ENCODE measurements at places on chromosomes 12 and 14.

DNA sequence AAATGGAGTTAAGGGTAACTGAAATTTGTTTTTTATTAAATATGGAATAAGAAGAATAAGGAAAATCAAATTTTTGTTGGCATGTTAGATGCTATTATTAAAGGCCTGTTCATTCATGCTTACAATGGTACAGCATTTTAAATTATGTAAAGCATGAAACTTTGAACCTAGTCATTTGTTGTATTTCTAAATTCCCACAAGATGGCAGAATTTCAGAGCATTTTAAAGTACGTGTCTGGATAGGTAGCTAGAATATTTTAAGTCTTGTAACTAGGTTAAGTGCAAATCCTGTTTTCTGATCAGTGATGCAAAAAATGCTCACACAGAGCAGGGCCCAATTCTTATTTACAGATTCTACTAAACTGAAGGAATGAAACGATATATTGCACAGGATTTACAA lies 585.6 kb upstream of the MIS18BP1 start:
- no peak for DNase-seq

- no peak for DNase-seq
Measured at GRCh38 chr12:122031342-122032216, 9.9 kb downstream of the BCL7A start.

GRCh38 chr14:76595266-76595665 lies 166.0 kb upstream of the VASH1 start:
- DNase-seq: no peak

DNA sequence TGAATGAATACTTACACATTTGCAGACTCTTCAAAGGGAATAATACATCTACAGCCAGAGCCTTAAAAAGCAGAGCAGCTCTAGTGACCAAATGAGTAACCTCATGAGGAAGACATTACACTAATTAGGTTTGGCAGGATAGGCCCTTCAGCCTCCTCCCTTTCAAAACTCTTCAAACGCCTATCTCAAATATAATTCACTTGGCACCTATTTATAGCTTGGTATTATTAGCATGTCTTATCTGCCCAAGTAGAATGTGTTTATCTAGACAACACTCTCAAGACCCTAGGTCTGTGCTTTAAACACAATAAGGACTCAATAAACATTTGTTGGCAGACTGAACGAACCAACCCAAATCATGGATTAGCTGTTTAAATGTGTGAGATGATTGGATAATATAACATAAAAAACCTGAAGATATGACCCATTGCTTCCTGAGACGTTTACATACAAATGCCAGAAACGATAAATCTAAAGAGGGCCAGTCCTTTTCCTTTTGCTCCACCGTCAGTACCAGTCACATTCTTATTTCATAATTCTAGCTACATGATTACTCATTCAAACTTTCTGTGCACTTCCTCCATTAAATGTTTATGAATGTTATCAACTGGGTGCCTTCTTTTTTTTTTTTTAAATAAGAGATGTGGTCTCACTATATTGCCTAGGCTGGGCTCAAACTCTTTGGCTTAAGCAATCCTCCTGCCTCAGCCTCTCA lies 123.3 kb downstream of the CEP83 start:
- DNase-seq: no peak

DNA sequence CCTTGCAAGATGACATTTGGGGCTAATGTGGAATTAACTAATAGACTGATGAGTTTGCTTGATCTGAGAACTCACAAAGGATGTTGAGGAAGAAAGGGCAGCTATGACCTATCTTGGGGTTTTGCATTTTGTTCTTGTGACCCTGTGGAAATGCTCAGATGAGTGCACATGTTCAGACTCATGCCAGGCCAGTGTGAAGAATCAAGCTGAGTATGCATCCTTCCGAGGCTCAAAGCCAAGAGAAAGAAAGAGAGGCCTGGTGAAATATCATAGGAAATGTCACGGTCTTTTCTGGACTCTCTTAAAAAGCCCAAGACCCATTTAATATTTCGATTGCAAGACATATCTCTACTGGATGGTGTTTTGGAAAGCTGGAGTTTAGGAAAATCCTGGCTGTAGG lies 96.3 kb downstream of the CACNA1C start:
- no peak for DNase-seq

GRCh38 chr12:14340371-14340770 lies 25.1 kb upstream of the ATF7IP start:
- no peak for DNase-seq

GRCh38 chr14:32408018-32408417 lies 78.9 kb downstream of the AKAP6 start:
- no peak for DNase-seq

GRCh38 chr12:116539361-116539771 lies 19.8 kb upstream of the MAP1LC3B2 start:
- no peak for DNase-seq

GRCh38 chr12:20711846-20712245 lies 16.7 kb downstream of the SLCO1C1 start:
- DNase-seq: no peak

DNA sequence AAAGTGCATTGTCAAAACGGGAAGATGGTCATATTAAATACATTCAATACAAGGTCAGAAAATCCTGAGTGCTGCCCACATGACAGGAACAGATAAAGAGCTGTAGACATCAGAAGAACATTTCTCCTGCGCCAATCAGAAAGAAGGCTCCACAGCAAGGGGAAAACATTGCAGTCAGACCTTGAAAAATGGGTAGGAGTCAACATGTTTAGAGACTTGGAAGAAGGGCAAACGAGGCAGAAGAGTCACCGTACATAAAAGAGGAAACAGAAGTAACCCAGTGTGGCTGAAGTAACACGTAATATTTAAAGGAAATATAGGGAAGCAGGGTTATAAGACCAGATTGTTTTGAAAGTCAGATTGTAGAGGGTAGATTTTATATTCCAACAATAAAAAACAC lies 11.9 kb downstream of the SPPL3 start:
- DNase-seq: no peak

DNA sequence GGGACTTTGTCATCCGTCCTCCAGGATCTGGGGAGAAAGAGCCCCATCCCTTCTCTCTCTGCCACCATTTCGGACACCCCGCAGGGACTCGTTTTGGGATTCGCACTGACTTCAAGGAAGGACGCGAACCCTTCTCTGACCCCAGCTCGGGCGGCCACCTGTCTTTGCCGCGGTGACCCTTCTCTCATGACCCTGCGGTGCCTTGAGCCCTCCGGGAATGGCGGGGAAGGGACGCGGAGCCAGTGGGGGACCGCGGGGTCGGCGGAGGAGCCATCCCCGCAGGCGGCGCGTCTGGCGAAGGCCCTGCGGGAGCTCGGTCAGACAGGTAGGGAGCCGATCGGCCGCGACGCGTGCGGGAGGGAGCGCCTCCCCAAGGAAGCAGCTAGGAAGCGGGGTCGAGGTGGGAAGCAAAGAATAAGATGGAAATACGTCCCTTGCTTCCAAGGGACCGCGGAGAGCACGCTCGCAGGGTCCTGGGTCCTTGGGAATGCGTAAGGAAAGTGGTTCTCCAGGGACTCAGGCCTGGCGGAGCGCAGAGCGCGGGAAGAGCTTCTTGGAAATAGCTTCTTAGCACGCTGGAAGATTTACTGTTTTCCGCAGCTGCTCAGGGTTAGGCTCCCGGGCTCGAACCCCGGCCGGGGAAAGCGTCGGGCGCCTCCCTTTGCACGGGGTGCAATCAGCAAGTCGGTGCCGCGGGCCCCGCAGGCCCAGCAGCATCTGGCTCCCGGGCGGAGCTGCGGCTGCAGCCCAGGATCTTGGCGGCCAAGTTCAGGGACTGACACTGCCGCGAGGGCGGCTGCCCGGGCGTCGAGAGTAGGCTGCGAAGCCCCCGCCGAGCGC lies 457 bp downstream of the SOCS2 start:
- no peak for DNase-seq

- DNase-seq: no peak
Measured at GRCh38 chr12:88258396-88258795, 116.3 kb downstream of the TMTC3 start.

DNA sequence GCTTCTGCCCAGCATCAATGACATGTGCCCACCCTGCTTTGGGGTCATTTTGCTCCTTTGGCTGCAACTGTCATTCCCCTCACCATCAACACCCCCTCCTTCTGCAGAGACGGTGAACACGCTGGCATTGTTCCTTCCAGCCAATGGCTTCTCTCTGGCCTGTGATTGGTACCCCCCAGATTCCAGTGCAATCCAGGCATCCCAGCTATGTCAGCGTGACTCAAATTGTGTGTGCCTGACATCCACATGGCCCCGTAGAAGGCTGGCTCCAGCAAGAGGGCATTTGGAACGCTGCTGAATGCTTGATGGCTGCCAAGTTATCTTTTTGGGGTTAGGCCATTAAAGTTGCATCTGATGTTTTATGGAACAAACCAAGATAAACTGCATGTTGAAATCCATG lies 21.0 kb upstream of the CCND2 start:
- DNase-seq: no peak

GRCh38 chr14:54333511-54333910 lies 63.3 kb upstream of the CDKN3 start:
- no peak for DNase-seq

GRCh38 chr12:27396216-27396815 lies 50.2 kb upstream of the SMCO2 start:
- no peak for DNase-seq

- no peak for DNase-seq
Measured at GRCh38 chr12:85468356-85469157, 188.5 kb downstream of the ALX1 start.

GRCh38 chr14:54589076-54589475 lies 22.1 kb downstream of the SAMD4A start:
- DNase-seq: no peak

- DNase-seq: no peak
Measured at GRCh38 chr14:105863296-105864108, 337.1 kb downstream of the TMEM121 start.

- no peak for DNase-seq
Measured at GRCh38 chr12:30531731-30532678, 163.7 kb downstream of the IPO8 start.

GRCh38 chr14:33352821-33353220 lies 414.1 kb downstream of the NPAS3 start:
- DNase-seq: no peak

DNA sequence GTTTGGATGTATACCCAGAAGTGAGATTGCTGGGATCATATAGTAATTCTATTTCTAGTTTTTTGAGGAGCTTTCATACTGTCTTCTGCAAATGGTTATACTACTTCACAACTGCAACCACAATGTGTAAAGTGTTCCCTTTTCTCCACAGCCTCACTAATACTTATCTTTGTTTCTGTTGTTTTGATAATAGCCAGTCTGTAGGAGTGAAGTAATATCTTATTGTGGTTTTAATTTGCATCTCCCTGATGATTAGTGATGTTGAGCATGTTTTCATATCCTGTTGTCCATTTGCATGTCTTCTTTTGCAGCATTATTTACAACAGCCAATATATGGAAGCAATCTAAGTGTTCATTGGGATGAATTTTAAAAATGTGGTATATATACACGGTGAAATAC lies 29.9 kb downstream of the GABARAPL1 start:
- DNase-seq: no peak

DNA sequence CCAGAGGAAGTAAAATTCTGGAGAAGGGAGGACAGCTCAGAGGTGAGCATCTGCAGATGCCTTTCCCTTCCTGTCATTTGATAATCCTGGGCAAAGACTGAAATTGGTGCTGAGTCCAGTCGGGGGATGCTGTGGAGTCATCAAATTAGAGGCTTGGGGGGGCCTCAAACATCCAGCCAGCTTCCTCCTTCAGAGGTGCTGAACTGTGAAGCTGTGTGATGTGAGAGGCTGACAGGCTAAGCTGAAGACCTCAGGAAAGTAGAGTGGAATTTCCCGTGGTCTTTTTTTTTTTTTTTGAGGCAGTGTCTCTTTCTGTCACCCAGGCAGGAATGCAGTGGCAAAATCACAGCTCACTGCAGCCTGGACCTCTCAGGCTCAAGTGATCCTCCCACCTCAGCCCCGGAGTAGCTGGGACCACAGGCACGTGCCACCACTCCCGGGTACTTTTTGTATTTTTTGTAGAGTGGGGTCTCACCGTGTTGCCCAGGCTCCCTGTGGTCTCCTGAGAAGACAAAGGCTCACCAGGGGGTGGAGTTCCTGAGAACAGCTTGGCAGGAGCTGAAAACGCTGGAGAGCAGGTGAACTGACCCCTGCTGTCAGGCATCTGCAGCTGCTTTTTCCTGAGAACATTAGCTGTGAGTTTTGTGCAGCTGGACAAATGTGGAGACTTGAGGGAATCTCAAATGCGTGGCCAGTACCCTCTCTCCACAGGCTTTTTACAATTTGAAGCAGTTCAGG lies 6.1 kb upstream of the TCL1B start:
- DNase-seq: no peak

GRCh38 chr12:53952335-53952694 lies 2.4 kb upstream of the HOXC12 start:
- DNase-seq: no peak

DNA sequence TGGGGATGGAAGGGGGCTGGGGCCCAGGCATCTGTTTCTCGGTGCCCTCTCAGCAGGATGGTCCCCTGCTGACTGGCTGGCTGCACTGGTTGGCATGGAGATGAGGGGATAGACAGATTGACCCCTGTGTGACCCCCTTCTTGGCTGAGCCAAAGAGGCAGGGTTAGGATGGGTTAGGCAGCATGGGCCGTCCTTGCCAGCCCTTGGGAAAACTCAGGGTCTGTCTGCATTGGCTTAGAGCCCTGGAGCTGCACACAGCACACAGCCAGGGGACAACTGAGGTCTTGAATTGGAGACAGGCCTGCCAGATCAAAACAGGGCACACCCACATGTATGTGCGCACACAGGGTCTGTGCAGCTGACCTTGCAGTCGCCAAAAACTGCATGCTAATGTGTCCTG lies 11.2 kb upstream of the LRP1-AS start:
- no peak for DNase-seq

DNA sequence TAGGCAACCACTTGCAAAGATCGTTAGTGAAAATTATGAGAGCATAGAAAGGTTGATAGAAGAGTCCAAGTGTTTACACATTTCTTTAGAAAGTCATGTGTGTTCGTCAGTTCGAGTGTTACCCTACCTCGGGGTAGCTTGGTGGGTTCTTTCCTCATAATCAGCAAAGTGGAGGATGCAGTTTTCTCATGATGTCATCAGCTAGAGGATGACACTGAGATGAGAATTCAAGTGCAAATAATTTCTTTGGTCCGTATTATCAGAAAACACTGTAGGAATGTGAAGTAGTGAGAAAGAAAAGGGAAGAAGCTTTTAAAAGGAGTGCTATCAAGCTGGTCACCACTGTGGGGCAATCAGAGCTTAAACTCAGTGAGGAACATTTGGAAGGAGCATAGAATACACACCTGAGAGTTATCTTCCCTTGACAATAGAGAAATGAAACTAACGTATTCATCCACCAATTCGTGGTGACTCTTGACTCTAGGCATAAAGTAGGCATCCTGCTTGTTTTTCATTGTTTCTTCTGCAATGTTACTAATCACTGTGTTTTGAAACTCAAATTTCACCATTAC lies 1340.9 kb upstream of the TMEM132C start:
- DNase-seq: no peak

Measured in activated CD8-positive, alpha-beta memory T cell treated with anti-CD3 and anti-CD28 coated beads for 4 hours (primary cell).